Stimulated activated CD8-positive, alpha-beta memory T cell treated with anti-CD3 and anti-CD28 coated beads, Interleukin-15, amount 100 ng/mL, for 48 hours (primary cell): ENCODE measurements at places on chromosomes 2 and 18.

DNA sequence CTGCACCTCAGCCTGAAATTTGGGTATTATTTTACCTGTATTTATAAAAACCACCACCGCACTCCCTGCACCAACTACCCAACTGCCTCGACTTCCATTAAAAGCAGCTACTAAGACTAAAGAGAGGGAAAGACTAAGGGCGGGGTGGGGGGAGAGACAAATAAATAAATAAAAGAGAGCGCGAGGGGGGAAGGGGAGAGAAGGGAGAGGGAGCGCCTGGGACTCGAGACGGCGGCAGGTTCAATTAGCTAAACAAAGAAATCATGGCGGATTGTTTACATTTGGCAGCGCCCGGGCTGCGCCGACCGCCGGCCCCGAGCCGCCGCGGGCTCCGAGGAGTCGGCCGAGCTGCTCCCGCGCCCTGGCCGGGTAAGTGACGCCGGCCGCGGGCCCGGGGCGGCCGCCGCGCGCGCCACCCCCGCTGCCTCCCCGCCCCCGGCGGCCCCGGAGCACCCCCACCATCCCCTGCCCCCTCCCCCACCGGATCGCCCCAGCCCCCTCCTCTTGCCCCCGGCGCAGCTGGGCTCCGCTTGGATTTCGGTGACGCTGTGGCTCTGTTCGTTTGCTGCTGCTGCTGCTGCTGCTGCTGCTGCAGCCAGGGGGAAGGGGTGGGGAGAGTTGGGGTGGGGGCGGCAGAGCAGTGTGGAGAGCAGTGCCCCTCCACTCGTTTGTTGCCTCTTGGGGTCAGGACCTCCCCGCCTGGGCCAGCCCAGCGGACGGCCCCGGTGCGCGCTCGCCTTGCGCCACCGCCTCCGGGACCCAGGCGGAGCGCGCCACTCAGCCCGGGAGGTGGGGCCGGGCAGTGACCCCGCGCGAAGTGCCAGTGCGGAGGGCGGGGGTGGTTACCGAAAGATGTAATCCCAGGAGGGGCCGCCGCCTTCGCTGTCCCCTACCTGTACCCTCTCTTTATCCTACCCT lies 187.2 kb upstream of the FANCL start:
- DNase-seq, result no peak

DNA sequence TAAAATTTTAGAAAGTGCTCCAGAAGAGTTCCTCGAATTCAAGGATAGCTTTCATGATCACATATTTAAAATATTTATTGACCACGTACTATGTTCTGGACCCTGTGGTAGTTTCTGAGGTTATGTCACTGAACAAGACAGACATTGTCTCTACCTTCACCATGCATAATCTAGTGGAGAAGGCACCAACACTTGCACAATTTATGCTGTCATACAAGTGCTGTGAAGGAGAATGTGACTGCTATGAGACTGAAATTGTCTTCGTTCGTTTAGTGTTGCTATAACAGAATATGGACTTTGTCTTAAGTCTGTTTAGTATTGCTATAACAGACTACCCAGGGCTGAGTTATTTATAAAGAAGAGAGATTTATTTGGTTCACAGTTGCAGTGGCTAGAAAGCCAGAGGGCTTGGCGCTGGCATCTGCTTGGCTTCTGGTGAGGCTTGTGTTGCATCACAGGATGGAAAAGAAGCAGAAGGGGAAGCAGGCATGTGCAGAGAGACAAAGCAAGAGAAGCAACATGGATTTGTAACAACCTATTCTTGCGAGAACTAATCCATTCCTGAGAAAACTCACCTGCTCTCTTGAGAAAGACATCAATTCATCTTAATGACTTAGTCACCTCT lies 50.0 kb upstream of the RFX8 start:
- DNase-seq, result no peak

DNA sequence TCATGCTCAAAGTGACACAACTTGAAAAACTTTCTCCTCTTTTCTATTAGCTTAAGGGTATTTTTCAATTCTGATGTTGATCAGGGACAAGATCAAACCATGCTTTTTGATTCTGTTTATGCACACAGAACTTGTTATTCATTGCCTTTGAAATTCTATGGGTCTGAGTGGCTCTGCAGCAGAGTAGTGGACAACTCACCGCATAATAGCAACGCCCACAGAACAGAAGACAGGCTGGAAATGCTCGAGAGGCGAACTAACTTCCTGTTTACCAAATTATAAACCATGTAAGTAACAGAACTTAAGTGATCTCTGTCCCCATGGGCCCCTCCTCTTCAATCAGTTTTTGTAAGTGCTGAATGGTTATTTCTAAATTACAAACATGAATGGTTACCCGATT lies 131.2 kb downstream of the CBLN2 start:
- no peak for DNase-seq

GRCh38 chr2:46029332-46029811 lies 267.8 kb upstream of the EPAS1 start:
- DNase-seq, result no peak

DNA sequence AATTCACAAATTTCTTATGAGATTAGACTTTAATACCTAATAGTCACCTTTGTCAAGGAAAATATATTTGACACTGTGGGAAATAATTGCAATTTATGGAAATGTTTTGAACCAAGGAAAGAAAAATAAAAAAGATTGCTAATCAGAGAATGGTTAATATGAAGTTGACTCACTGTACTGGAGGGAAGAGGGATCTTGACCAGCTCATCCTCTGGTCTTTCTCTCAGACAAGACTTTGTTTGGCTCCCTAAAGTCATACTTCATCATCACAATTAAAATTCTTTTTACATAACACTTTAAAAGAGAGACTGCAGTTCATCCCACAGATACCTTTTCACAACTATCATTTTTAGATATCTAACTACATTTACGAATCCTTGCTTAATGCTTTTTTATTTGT lies 538.5 kb upstream of the ZEB2 start:
- no peak for DNase-seq

DNA sequence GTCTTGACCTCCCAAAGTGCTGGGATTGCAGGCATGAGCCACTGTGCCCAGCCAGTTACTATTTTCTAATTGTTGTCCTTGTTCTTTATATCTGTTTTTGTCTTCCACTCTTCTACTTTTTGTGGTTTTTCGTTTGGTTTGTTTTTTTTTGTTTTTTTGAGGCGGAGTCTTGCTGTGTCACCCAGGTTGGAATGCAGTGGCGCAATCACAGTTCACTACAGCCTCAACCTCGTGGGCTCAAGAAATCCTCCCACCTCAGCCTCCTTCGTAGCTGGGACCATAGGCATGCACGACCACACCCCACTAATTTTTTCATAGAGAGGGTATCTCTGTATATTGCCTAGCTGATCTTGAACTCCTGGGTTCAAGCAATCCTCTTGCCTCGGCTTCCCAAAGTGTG lies 100.7 kb downstream of the EHBP1 start:
- DNase-seq, result no peak

DNA sequence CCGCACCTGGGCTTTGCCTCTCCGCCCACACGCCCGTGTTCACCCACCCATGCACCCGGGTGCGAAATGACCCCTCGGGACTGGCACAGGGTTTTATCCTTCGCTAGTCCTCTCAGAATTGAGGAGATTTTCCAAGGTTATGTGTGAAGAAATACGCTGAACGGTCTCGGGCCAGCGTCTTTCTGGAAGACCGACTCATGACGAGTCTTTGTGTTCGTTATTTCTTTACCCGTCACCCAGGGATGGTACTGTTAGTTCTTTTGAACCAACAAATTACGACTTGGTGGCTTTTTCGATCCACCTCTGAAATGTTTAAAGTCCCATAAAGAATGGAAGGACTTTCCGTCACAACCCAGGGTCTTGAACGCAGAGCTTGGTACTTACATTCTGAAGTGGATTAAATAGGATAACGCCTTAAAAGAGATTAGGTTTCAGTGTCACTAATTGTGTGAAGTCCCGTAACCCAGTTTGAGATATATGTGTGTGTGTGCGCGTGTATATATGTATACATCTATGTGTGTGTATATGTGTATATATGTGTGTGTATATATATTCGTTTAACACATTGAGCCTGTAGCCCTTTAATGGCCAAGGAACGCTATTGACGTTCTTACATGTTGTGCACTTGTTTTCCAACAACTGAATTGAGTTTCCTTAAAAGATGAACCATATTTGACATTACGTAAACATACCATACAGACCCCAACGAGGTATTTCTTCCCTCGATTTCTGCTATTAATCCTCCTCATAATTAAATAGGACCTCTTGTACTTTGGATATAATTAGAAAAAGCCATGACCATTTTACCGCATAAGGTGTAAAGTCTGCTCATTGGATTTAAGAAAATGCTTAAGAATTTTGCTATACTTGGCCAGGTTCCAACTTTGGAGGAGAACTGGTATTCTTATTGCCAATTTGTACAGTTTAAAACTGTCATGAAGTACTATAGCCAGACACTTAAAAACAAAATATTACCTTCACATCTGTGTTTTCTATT lies 889 bp downstream of the ZC3H15 start:
- no peak for DNase-seq

GRCh38 chr2:97983698-97984097 lies 12.1 kb downstream of the TMEM131 start:
- DNase-seq, result no peak

- DNase-seq, result no peak
Observed at GRCh38 chr18:2312440-2312839, 258.9 kb downstream of the METTL4 start.

- DNase-seq, result no peak
Observed at GRCh38 chr2:104866883-104867812, 13.2 kb downstream of the POU3F3 start.

DNA sequence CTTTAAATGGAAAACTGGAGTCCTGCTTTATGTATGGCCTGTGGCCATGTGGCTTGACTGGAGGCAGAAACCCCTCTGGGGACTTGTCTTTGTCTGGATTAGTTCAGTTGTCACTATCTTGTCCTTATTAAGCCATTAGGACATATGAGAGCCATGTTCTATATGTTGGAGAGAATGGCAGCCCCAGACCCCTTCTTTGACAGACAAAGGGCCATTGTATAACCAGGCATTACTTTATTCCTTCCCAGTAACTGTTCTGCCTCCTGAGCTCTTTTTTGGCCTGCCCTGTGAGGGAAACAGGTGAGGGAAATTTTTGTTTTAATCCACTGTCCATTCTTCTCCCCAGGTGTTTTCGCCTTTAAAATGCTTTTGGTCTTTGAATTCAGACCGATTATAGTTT lies 43.3 kb downstream of the FSHR start:
- DNase-seq, result no peak

DNA sequence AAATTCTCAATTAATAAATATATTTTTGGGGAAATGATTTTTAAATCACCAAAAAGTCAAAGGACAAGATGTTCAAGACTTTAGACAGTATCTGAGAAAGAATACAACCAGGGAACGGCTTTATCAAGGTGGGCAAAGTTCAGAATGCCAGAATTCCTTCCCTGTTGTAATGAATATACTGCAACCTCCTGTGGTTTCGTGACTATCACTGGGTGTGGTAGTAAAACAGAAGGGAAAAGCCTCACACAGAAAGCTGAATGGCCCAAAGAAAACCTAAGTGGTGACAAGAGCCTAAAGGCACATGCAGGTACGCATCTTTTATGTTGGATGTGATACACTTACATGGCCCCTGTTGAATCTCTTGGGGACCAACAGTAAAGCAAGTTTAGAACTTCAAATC lies 37.1 kb downstream of the MBD2 start:
- DNase-seq, result no peak

- DNase-seq, result no peak
Observed at GRCh38 chr2:217387776-217388387, 528.0 kb upstream of the TNP1 start.

GRCh38 chr2:62382122-62382521 lies 123.9 kb downstream of the TMEM17 start:
- DNase-seq, result no peak

GRCh38 chr2:237157780-237158102 lies 72.1 kb downstream of the COPS8 start:
- no peak for DNase-seq

DNA sequence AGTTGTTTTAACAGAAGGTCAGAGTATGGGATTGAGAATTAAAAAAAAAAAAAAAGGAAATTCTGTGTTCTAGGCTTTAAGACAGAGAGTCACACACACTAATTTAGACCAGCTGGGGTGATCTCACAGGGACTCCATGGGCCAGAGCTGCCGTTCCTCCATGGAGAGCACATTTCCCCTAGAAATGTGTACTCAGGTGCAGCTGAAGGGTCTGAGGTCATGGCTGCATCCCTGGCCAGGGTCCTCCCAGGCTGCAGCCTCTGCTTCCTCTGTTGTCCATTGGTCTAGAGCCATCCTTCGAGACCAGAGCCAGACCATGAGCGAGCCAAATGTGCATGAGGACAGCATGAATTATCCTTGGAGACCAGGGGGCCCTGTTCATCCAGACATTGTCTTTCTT lies 190.1 kb upstream of the TNP1 start:
- DNase-seq, result no peak

DNA sequence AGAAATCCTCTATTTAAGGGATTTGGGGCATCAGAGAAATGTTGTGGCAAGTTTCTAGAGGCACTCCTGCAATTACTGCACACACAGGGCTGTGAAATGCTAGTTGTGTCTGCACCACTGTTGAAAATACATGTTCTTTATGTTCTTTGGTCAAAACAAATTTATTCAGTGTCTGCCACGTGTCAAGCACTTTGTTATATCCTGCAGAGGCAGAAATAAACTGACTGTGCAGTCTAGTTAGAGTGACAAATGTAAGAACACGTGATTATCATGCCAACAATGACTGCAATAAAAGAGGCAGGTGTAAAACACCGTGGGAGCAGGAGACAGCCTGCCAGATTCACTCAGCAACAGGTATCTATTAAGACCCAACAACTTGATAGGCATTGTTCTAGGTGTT lies 423.3 kb downstream of the LRP1B start:
- DNase-seq, result no peak

DNA sequence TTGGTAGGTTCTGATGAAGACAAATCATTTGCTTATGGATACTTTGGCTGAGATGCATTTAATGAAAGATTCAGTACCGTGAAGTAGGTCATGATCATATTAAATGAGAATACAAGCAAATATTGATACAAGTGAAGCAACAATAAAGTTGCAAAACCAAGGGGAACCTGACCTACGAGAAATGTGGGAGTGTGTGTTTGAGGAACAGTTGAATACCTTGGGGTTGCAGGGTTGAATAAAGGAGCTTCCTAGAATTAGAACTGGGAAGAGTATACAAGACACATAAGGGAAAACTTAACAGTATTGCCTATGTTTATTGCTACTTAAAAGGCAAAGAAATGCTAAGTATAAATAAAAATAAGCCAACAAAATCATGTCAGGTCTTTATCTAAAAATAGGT lies 702.9 kb downstream of the ERBB4 start:
- DNase-seq, result no peak

GRCh38 chr2:202164411-202164810 lies 74.0 kb downstream of the SUMO1 start:
- no peak for DNase-seq

- DNase-seq, result no peak
Observed at GRCh38 chr2:6958616-6959235, 41.5 kb downstream of the RNF144A start.

DNA sequence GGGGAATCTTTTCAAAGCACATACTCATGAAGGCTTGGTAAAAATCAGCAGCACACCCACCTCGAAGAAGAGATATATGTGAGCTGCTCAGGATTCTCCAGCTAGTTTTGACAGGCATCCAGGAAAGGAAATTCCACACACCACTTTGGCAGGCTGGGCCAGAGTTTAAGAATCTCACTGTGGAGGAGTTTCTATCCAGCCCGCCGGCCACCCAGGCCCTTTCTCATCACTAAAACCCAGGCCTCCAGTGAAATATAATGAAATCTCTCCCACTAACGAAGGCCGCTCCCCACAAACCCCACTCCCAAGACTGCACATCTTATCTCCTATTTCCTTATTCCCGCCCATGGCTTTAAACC lies 202.0 kb downstream of the GLI2 start:
- DNase-seq, result no peak

- no peak for DNase-seq
Observed at GRCh38 chr18:79258447-79258846, 137.3 kb upstream of the NFATC1 start.

GRCh38 chr18:59945544-59945943 lies 45.7 kb downstream of the PMAIP1 start:
- DNase-seq, result no peak
